ENCODE measurements at places on chromosomes 3 and 15.

DNA sequence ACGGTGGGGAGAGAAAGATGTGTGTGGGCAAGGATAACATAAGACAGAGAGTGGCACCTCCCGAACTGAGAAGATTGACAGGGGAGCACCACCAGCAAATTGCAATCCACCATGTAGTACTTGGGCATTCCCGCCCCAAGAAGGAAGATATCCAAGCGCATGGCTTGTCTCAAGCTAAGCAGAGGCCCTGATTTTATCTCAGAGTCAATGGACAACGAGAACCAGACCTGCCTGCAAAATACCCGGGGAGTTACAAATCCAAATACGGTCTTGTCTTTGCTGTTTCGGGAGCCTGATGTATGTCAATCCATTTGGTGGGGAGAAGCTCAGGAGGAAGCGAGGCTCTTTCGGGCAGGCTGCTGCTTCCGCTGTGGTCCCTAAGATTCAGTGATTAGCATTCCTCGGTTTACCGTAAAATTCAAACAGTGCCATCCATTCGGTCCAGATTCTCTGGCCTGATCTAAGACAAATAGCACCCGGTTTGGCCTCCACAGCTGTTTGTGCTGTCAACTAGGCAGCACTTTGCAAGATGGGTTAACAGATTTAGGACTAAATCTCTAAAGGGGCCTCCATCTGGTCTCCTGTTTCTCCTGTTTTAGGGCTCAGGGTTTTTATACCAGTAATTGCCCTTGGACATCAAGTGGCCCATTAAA is 97.7 kb upstream of the WNT5A start:
- DNase-seq: no peak

DNA sequence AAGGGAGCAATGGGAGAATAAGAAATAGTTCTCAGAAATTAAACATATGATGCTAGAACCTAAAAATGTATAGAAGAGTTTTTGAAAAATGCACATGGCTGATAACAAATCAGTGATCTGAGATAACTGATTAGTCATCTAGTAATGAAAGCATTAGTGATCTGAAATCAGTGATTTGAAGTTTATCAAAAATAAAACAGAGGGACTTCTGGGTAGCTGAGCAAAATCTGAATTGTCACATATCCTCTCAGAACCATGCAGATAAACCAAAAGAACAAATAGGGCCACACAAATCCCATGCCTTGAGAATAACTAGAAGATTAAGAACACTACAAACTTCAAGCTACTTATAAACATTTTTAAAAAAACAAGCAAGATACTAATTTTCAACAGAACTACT is 71.5 kb downstream of the MCF2L2 start:
- DNase-seq: no peak

GRCh38 chr3:121477589-121477988 is 68.2 kb downstream of the POLQ start:
- no peak for DNase-seq

DNA sequence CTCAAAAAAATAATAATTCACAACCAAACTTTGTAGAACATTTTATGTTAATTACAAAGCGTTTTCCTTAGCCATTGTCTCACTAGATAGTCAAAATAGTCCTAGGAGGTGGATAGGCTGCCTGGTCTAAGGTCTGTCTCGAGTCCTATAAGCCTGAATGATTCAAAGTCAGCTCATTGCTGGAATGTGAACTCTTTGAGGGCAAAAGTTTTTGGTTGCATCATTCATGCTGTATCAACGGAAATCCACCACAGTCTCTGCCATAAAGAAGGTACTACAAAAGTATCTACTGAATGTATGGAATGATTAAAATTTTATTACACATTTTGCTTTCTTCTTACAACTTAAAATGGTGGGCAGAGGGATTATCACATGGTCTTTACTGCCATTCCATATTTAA is 387.3 kb upstream of the RARB start:
- DNase-seq: no peak

- DNase-seq: no peak
These were observed 347.3 kb downstream of the ZBTB20 start for GRCh38 chr3:114799816-114800215.

GRCh38 chr15:98648654-98649471 is 524 bp downstream of the IGF1R start:
- peak; percentile 41 for DNase-seq

GRCh38 chr15:85685356-85685755 is 109.4 kb downstream of the KLHL25 start:
- no peak for DNase-seq

DNA sequence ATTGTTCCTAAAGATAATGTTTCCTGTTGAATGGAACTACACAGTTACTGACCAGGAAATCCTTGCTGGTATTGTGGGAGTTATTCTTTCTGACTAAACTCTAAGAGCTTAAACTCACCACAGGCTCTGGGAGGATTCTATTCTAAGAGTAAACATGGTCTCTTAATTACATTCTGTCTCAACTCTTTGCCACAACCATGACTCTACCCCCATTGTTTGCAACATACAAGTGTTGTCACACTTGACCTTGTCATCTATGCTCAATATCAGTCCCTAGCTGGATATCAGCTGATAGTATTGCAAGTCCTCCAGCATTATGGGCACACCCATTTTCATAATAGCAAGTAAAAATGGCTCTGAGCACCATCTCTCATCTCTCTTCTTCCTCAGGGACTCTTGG is 29.6 kb upstream of the SECISBP2L start:
- no peak for DNase-seq

DNA sequence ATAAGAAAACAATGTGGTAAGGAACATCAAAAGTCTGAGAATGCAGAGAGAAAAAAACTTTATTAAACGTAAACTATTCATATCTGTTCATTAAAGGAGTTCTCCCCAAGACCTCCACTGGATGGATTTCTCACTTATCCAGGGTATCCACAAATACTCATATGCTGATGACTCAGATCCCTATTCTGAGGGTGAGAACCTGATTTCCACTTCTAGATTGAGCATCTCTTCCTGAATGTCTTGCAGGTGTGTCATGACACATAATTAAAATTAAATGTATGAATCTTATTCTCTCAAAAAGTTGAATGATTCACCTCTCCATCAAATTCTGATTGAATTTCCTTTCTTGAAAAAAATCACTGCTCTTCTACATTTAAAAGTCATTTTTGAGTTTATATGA is 199.9 kb downstream of the MFSD1 start:
- DNase-seq: no peak

- no peak for DNase-seq
These were observed 1.5 kb upstream of the SKIL start for GRCh38 chr3:170355738-170356595.

GRCh38 chr3:10437995-10438901 is 67.1 kb downstream of the ATP2B2 start:
- DNase-seq: no peak

DNA sequence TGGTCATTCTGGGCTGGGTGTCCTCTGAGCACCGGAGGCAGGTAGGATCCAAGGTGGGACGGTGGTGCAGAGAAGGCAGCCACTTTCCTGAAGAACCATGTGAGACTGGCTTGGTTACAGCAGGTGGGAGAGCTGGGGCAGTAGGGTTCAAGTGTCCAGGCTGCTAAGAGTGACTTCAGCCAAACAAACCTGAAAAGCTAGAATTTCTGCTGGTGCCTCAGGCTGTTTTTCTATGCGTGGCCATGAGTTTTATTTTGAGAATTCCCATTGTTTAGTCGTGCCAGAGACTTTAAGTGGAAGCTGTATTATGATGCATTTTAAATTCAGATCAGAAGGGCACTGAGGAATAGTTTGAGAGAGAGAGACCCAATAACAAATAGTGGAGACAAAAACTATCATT is 20.1 kb downstream of the USP13 start:
- no peak for DNase-seq

DNA sequence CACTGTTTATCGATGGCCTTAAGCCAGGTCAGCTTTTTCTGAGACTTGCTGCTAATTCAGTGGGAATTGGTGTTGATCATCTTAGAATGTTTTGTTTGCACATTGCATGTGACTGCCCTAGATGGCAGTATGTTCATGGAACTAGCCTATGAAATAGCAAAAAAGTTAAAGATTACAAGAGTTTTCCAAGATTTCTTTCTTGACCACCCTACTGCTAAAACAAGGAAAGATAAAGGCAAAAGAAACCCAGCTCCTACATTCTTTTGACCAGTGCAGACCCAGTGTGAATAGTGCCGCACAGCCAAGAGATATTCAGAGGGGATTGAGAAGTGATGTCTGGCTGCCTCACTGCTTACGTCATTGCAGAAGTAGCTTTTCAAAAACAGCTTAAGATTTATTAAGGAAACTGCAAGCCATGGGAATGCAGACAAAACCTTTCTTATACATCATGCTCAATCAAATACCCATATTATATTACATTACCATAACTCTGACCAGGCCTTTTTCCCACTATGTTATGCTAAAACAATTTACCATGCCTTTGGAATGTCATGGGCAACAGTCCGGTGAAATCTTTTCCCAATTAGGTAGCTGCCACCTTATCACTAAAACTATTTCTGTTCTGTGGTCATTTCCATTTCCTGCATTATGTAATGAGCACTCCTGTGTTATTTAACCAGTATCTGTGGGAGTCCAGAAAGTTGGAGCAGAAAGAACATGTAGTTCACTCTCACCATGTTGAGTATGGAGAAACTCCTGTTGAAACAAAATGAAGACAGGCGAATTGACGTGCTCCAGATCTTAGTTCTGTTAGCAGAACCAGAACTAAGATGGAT is 6.0 kb downstream of the PHLDB2 start:
- DNase-seq: no peak

DNA sequence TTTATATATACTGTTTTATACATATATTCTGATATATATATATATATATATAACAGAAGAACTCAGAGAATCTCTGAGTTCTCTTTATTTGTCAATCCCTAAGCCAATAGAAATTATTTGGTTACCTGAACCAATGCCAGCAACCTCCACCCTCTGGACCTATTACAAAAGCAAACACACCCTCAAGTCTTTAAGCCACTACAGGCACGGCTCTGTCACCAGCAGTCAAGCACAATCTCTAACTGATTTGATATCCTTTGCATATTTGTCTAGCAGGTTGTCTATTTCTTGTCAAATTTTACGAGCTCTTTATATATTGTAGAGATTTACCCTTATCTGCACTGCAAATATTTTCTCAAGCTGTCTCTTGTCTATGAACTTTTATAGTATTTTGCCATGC is 66.6 kb upstream of the TOPAZ1 start:
- DNase-seq: no peak

- DNase-seq: no peak
These were observed 194.2 kb downstream of the UACA start for GRCh38 chr15:70569091-70569713.

DNA sequence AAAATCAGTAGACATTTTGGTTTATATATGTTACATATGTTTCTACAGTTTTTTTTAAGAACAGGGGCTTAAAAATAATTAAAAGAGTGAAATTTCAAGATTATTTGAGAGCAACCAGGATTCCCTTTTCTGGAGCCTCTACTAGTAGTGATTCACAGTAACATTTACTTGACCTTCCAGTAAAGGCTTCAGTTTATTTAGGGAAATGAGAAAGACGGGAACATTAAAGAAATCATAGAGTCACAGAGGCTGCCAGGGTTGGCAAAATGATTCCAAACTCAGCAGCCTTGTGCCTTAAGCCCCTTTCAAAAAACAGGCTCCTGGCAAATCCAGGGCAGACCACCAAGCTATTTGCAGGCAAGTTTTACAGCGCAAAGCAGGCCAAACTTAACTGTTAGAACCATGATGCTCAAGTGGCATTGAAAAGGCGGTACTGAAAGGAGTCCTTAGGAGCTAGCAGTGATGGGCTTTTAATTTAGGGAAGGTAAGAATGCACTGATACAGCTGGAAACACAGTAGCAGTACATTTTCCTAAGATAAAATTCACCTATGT is 201.1 kb upstream of the ADAMTS9 start:
- no peak for DNase-seq

DNA sequence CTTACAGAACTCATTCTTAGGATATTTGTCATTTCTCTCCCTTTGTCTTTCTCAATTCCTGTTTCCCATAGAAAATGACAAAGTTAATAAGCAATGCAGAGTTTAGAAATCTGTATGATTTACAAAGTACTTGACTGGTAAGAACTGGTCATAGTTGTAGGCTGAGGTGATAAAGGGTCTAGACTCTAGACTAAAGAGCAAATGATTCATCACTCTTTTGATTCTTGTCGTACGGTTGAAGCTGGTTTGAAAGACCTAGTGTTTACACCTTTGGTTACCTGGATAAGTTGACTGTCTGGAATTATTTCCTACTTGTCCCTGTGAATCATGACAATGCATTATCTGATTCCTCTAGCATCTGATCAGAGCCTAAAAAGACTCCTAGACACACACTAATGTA is 58.9 kb upstream of the TP63 start:
- DNase-seq: no peak

DNA sequence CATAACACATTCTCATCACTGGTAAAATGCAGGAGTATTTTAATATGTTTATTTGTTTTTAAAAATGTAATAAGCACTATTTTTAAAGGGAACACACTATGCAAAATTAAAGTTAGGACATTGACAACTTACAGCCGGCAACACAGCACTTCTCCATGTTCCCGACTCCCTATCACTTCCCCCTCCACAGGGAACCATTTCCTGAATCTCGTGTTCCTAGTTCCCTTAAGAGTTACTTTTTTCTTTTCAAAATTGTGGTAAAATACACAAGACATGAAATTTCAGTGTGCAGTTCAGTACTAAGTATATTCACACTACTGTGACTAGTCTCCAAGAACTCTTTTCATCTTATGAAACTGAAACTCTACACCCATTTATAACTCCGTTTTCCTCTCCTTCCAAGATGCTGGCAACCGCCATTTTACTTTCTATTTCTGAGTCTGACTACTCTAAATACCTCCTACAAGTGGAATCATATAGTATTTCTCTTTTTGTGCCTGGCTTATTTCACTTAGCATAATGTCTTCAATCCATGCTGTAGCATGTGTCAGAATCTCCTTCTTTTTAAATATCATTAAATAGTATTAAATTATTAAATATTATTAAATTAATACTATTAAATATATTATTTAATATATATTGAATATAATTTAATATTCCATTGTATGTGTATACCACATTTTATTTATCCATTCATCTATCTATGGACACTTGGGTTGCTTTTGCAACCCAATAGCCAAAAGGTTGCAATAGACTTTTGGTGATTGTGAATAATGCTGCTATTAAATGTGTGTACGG is 25.9 kb upstream of the UBE2Q2 start:
- DNase-seq: no peak

DNA sequence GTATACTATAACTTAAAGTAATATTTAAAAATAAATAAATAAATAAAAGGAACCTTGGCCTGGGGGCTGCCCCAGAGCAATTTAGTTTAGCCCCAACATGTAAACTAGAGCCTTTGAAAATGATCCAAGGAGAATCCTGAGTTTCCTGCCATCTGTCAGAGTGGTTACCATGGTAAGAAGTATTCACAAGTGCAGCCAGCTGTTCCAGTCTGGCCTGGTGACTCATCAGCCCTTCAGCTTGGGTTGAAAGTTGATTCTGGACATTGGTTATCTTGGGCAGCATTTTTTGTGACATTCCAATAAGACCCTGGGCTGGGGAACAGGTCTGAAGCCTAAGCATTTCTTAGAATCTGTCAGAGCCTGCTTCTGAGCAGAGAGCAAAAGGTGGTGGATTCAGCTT is 72.7 kb upstream of the LRTM1 start:
- no peak for DNase-seq
